Left forelimb (tissue), 1 donor: ENCODE measurements at places on chromosomes 7 and 10.

- DNase-seq = no peak
Observed at GRCh38 chr10:114458955-114459354, 54.7 kb upstream of the AFAP1L2 start.

DNA sequence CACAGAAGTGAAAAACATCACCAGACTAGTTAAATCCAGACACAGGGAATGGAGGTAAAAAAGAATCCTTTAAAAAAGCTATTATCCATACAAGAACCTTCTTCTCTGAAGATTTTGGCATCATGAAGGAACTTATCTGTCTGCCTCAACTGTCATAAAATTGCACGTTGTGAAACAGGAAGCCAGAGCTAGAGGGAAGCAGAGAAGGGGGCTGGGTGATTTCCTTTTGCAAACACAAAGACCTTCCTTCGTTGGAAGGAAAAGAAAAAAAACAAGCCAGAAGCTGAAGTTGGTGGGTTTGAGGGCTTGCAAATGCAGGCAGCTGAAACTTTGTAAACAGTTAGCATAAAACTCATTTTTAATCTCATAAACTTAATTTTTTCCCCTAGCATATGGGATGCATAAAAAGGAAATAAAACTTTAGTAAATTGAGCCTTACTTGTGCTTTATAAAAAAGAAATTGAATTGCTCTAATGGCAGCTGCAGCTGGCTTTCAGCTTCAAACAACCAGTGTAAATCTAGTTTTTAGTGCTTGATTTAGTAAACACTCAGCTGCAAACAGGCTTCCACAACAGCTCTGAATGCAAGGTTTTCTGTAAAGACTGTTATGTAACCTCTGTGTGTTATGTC, 101.6 kb downstream of the OTUD1 start:
- DNase-seq = no peak

DNA sequence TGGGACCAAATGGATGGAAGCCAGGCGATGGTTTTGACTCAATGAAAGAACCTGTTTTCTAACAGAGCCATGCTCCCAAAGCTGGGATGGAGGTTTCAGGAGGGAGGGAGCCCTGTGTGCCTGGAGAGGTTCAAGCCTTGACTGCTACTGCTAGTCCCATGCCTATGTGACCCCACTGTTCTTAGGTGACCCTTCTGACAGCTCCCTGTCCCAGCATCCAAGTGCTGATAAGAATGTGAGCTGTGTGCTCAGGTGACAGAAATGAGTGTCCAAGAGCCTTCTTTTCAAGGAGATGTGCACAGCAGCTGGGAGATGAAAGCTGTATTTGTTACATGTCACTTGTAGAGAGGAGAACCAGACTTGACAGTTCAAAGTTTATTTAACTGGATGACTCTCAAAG, 595.4 kb downstream of the GALNT17 start:
- DNase-seq = no peak

DNA sequence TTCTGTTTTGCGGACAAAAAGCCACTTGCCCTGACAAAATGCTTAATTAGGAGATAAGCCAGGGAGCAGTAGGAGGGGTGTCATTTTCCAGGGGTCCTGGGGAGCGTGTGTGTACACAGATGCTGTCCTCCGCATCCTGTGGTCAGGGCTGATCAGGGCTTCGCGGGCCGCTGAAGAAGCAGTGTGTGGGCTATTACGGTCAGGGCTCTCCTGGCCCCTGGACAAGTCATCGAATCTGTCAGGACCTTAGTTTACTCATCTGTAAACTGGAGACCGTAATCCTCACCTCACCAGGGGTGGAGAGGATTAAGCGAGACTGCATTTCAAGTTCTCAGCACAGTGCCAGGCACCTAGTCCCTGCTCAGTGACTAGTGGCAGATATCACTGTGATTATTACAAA, 26.0 kb upstream of the MXI1 start:
- DNase-seq = no peak

- DNase-seq = no peak
Observed at GRCh38 chr7:115435178-115435577, 513.3 kb downstream of the MDFIC start.

DNA sequence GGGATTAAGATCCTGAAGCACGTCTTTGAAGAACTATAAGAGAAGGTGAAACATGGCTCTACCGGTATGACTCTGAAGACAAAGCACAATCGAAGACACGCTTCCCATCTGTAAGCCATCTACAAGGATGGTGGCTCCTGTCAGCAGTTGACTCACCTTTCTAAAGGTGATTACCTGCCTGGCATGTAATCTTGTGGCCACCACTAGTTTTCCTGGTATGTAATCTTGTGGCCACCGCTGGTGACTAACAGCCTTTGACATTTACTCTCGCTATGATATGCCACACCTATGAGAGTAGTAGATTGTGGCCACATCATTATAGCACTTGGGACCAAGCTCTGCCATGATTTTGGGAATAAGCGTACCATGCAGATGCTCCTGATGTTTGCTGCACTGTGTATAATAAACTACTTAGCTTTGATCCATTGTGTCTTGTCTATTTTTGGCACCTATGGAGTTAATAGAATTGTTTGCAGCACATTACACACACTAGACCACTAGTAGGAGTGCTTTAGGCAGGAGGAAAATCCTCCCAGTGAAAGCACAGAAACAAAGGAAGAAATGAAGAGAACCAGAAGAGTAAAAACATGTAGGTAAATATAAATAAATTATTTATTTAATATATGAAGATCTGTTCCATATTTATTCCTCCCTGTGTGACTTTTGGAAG, 59.8 kb downstream of the VAX1 start:
- DNase-seq = no peak

- DNase-seq = no peak
Observed at GRCh38 chr7:43220250-43220649, 107.8 kb downstream of the HECW1 start.

GRCh38 chr7:23956772-23957576, 247.0 kb downstream of the STK31 start:
- no peak for DNase-seq

GRCh38 chr7:150996376-150997074, 5.7 kb downstream of the NOS3 start:
- DNase-seq = no peak
